ENCODE measurements at places on chromosomes 7 and 10.

DNA sequence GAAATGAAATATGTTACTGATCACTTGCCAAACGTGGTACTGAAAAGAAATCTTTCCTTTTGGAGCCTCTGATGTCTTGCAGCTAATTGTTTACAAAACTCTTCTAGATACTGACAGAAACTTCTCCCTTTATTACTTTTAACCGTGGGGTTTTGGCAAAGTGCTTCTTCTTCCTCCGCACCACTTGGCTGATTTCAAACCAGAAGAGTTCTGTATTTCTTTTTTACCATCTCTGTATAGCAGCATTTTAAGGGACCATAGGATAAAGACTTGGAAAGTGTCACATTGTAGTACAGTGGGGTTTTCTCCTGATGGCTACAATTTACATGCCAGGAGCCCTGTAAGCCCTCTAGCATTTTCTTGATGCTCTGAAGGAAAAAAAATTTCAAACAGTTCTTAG is 21.9 kb upstream of the CREB5 start:
- DNase-seq = no peak

DNA sequence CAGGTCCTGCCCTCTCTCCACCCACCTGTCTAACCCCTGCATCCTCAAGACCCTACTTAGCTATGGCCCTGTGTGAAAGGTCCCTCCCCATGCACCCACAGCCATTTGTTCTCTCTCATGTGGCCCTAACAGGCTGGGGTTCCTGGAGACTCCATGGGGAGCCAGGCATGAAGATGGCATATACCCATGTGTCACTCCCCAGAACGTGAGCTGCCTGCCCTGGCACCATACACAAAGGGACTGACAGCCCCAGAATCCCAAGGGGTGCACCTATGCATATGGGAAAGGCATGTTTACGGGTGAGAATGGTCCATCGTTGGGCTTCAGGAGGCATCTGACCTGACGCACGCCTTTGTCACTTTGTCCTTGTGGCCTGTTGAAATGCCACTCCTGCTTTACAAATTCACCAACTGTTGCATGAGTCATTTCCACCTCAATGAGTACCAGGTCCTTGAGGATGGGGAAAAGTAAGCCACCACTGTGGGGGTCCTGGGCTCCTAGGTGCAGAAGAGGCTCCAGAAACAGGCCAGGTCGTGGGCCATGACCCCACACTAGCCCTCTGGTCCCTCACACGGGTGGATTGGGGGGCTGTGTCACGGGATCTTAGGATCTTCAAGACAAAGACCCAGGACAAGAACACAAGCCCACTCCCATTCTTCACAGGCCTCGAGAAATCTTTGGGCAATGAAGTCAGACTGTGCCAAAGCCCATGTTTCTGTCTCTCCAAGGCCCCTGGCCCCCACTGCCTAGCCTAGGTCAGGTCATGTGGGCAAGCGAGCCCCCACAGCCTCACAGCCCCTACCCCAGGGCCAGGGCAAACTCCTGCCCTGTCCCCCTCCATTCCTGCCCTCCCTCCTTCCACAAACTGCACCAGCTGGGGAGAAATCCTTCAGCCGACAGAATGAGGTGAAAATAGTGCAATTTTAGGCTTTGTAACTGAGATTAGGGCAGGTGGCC is 8.6 kb downstream of the GPRIN2 start:
- DNase-seq = no peak

DNA sequence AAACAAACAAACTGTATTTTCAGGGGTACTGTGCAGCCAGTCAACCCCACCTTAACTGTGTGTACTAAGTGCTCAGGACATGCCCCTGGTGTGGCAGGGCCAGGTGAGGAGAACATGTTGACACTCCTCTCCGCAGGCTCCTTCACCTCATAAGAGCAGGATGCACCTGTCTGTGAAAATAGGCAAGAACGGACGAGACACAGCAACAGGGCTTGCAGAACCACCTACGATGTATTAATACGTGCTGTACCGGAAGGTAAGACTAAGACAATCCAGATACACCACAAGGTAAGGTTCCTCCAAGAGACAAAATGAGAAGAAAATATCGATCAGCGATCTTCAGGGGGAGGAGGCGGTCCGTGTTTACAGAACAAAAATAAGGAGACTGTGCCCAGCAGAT is 65.8 kb upstream of the CAMK2B start:
- DNase-seq = no peak

DNA sequence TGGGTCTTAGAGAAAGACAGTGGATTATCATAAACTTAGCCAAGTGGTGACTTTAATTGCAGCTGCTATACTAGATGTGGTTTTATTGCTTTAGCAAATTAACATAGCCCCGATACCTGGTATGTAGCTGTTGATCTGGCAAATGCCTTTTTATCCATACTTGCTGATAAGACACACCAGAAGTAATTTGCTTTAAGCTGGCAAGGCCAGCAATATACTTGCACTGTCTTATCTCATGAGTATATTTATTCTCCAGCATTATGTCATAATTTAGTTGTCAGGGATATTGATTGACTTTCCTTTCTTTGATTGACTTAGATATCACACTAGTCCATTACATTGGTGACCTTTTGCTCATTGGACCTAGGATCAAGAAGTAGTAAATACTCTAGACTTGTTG is 12.8 kb downstream of the TMEM229A start:
- no peak for DNase-seq

GRCh38 chr10:12195281-12195602 is 449 bp downstream of the NUDT5 start:
- DNase-seq = no peak

- DNase-seq = no peak
Measured at GRCh38 chr7:78438433-78438832, 639.9 kb downstream of the PHTF2 start.

All from natural killer cell (primary cell).